ENCODE measurements at places on chromosomes 12 and 14.

DNA sequence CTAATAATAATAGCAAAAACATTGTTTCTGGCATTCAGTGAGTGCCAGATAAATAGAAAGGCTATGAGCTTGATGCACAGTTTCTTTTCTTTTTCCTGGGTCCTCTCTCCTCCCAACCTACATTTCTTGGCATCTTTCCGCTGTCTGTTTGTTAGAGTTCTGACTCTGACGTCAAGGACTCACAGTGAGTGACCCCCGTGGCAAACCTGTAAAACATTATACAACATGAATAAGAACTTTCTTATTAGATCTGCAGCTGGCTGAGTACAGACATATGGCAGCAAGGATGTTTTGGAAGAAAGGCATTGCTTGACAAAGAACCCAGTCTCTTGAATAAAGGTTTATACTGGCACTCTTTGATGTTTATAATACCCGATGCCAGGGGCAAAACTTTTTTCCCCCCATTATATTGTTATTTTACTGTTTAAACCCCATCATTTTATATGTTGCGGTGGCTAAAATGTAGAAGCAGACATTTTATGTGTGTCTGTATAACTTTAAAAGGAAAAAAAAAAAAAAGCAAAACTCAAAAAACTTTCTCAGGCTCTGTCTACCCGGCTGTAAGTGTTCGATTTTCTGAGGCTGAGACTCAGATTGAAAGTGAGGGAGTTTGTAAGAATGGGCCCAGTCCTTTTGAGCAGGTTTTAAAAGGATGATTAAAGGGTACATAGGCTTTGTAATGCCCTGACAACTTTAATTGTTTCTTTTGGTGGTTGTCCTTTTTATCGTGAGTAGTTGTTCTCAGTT is 159.3 kb downstream of the PDE3A start:
- no peak for DNase-seq

DNA sequence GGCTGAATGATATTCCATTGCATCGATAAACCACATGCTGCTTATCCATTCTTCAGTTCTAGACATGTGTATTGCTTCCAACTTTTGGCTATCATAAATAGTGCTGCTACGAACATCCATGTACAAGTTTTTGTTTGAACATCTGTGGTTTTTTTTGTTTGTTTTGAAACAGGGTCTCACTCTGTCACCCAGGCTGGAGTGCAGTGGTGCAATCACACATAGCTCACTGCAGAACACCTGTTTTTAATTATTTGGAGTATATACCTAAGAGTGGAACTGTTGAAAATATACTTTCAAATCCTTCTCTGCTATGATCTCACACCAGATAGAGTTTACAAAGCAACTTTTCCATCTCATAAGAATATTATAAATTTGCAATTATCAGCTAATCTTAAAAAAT is 124.2 kb downstream of the TTC7B start:
- no peak for DNase-seq

- DNase-seq: no peak
Measured at GRCh38 chr12:42557586-42558172, 31.9 kb downstream of the PRICKLE1 start.

- DNase-seq: no peak
Measured at GRCh38 chr12:54549774-54550451, 512 bp downstream of the PDE1B start.

DNA sequence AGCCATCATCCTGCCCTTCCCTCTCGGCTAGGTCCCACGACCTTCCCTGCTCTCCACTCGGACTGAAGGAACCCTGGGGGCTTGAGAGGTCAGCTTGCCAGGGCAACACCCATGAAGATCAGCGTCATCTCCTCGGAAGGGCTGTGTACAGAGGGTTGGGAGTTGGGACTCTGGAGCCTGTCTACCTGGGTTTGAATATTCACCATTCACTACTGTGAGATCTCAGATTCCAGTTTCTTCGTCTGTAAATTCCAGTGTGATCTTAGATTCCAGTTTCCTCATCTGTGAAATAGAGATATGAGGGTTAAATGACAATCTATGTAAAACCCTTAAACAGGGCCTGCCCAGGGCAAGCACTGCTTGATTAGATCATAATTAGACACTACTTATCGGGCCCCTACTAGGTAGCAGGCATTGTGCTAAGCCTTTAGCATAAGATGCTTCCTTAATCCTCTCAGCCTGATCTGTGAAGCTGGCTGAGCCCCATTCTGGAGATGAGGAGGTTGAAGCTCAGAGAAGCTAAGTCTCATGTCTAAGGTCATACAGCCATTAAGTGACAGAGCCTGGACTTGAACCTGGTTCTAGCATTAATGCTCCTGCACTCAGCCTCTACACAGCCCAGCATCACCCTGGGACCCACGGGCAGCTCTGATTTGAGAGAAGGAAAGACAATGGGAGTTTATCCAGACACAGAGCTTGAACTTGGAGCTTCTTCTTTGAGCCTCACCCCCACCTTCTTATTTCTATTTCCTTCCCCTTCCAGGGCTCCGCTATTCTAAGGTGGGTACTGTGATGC is 612 bp upstream of the ZDHHC22 start:
- DNase-seq: no peak

- no peak for DNase-seq
Measured at GRCh38 chr14:103086771-103087342, 2.8 kb downstream of the LBHD2 start.

GRCh38 chr12:116465856-116466255 is 93.3 kb upstream of the MAP1LC3B2 start:
- DNase-seq: no peak

GRCh38 chr12:31220633-31221550 is 105.1 kb downstream of the SINHCAF start:
- DNase-seq: no peak

DNA sequence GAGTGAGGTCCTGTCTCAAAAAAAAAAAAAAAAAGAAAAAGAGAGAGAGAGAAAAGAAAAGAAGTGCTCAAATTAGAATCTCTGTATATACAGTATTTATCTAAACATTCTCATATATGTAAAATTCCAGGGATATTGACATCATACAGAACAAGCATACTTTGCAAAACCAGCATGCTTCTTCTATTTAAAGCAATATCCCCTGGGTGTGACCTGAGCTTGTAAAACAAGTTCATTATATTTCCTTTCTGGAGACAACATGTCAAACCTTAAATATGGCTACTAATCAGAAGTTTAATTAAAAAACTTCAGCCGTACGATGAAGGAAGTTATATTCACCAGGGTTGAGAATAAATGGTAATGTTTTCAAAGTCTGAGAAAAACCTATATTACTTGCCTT is 175.8 kb upstream of the HMGA2 start:
- no peak for DNase-seq

GRCh38 chr12:2681450-2682205 is 113.1 kb upstream of the FKBP4 start:
- no peak for DNase-seq

DNA sequence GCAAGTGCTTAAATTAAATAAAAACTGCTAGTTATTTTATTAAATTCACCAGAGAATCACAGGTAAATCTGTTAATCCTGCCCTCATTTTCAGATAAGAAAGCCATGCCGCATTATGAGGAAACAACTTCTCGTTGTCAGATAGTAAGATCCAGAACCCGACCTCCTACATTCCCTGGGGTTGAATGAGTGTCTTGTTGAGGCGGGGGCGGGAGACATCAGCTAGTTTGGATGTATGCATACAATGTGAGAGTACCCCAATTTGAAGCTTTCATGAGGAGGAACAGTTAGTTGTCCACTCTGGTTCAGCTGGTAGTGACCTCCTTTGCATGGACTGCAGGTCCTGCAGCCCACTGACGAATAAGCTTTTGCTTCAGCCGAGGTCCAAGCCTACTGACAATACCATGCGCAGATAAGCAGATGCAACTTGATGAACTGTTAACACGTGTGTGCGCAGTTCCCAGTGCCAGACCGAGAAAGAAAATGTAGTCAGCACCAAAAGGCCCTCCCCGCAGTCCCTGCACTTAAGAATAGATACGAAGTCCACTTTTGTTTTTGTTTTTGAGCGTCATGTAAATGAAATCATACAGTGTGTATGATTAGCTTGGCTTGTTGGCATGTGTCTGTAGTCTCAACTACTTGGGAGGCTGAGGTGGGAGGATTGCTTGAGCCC is 34.9 kb downstream of the EVL start:
- DNase-seq: no peak

DNA sequence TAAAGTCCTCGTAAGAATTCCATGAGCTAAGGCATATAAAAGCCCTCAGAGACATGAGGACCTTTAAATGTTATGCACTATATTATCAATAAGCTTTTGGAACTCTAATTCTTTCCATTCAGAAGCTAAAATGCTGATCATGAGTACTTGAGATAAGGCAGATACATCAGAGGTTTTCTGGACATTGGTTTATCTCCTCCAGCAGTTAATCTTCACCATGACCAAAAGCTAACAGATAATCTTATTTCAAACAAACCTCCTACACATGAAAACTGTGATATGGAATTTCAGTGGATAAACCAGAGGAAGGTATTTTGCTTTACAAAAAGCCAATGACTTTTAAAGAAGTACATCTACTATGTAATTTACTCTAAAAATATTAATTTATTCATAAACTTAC is 97.9 kb upstream of the BBS10 start:
- no peak for DNase-seq

DNA sequence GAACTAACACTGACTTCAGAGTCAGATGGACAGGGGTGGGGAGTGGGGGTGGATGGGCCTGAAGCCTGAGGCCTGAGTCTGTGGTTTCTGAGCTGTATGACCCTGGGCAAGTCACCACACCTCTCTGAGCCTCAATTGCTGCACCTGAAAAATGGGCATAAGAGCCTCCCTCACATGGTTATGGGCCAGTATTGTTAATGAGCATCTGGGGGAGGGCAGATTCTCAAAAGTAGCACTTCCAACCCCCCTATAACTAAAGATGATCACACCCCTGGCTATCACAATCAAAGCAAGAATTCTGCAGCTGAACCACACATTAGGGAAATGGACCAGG is 168.6 kb downstream of the RBM19 start:
- no peak for DNase-seq

DNA sequence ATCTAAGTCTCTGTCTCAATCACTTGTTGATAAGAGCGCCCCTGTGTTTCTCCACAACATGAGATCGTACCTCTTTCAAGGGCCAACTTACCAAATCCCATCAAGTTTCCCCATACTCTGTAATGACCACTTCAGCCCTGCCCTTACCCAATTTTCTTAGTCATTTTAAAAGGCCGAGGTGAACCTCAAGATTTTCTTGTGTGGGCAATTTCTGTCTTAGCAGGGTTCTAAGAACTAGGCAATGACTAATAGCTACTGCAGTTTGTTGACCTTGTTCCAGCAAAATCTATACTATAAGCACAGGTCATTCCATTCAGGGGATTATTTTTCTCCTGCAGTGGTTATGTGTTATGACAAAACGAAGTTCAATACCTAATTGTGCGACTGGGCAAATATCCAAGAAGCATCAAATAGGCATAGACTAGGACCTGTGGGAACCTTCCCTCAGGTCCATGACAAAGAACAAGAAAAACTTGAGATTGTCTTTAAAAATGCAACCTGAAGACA is 359.8 kb downstream of the PCNX1 start:
- no peak for DNase-seq

- no peak for DNase-seq
Measured at GRCh38 chr12:20491290-20491689, 123.0 kb downstream of the PDE3A start.

- DNase-seq: no peak
Measured at GRCh38 chr12:538731-539539, 79.2 kb downstream of the B4GALNT3 start.

DNA sequence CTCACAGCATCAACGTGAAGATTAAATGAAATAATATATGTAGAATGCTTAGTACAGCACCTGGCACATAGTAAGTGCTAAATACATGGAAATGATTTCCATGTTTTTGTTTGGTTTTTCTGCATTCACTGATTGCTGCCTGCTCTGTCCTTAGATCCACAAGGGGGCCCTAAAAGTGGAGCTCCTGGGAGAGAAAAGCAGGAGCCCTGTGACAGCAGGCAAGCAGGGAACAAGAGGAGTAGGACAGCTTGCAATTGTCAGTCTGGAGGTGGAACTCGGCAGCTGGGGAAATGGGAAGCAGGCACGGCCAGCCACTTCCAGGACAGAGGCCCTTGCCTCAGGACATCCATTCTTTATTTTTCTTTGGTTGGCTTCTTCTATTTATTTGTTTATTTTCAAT is 292.9 kb downstream of the BMP4 start:
- no peak for DNase-seq

- no peak for DNase-seq
Measured at GRCh38 chr14:68312884-68313610, 479.8 kb downstream of the ZFP36L1 start.

- no peak for DNase-seq
Measured at GRCh38 chr14:27392153-27392552, 794.3 kb upstream of the NOVA1 start.

DNA sequence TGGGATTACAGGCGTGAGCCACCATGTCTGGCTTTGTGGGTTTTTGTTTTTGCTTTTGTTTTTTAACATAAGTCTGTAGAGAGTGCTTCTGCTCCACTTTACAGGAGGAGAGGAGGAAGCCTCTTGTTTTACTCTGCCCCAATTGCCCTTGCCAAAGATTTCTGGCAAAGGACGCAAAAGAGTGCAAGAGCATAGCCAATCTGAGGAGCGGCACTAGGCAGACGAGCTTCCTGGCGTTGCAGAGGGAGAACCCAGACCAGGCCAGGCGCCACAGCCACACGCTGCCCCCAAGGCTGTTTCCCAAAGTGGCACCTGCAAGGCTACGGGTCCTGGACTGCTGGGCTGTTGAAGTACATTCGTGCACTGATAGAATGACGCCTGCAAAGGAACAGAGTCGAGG is 96.2 kb downstream of the BBS10 start:
- no peak for DNase-seq

GRCh38 chr14:37230551-37231194 is 32.9 kb downstream of the MIPOL1 start:
- no peak for DNase-seq

GRCh38 chr12:79021021-79021420 is 156.4 kb downstream of the SYT1 start:
- DNase-seq: no peak

GRCh38 chr14:90419200-90419599 is 22.4 kb downstream of the CALM1 start:
- no peak for DNase-seq

- no peak for DNase-seq
Measured at GRCh38 chr14:104196461-104197140, 58.2 kb downstream of the KIF26A start.

DNA sequence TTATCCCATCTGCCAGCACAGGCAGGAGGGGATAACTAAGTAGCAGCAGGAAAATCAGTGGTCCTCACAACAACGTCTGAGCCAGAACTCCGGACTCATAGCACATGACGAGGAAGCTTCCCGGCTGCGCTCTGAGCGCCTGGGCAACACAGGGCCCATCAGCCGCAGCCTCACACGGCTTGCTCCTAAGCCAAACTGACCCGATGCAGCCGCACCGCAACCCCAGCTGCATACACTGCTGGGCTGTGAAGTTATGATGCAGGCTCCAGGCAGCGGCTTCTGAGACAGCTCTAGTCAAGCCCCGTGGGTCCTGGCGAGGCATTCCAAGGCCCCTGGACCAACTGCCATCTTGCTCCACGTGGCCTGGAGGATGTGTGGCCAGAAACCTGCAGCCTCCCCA is 28.1 kb downstream of the ZFYVE21 start:
- no peak for DNase-seq

- no peak for DNase-seq
Measured at GRCh38 chr12:64019101-64019500, 174.6 kb downstream of the SRGAP1 start.
